Cardiac atrium fibroblast (primary cell): ENCODE measurements at places on chromosomes 12 and 14. TPM values are rescaled to one million over a fixed set of nuclear protein-coding genes. Genes with fewer than 3 reads are reported as not detected.

SOX5 gene
- total RNA-seq = 0.16 and 0.90 TPM in 2 replicates

E2F7 gene
- total RNA-seq = 0.90 and 2.3 TPM in 2 replicates

ZFYVE21 gene
- 40.8 and 45.4 TPM in 2 replicates for total RNA-seq

VCPKMT gene
- total RNA-seq = 3.2 and 6.3 TPM in 2 replicates

MAP3K12 gene
- total RNA-seq = 25.4 and 26.9 TPM in 2 replicates

LRRC10 gene
- not detected in 2 replicates for total RNA-seq

BLOC1S1 gene
- 89.1 and 122 TPM in 2 replicates for total RNA-seq
